ENCODE measurements at places on chromosomes 6 and 20.

DNA sequence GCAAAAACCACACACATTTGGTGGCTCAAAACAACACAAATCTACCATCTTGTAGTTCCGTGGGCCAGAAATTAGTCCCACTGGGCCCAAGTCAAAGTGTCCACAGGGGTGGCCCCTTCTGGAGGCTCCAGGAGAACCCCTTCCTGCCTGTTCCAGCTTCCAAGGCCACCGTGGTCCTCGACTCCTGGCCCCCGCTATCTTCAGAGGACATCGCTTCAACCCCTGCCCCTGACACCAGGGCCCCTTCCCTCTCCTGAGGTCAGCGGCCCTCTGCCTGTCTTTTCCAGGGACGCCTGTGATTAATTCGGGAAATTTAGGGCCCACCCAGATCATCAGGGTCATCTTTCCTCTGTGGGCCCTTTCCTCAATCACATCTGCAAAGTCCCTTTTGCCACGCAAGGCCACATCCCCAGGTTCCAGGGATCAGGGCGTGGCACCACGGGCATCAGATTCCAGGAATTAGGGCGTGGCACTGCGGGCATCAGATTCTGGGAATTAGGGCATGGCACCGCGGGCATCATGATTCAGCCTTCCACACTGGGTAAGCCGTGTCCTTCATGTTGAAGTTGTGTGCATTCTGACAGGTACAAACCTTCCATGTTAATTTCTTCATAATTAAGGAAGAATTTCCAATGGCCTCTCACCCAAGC lies 59.9 kb upstream of the SMOC2 start:
- DNase-seq: no peak

GRCh38 chr6:156844089-156844488 lies 66.9 kb downstream of the ARID1B start:
- DNase-seq: no peak

- DNase-seq: no peak
Observed at GRCh38 chr20:7585126-7585679, 355.1 kb downstream of the HAO1 start.

DNA sequence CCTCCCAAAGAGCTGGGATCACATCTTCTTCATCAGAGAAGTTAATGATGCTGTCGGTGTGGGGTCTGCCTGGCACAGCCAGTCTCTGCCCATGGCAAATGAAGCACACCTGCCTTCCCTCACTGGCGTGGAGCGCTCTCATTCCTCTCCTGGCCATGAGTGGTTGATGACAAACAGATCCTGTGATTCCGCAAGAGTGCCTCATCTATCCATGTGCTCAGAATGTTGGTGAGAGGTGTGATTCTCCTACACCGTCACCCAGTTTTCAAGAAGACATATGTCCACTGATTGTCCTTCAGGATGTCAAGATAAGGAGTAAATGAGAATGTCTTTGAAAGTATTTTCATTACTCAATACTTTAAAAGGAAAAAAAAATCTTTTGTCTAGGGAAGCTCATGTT lies 97.5 kb upstream of the GGTLC1 start:
- DNase-seq: no peak

DNA sequence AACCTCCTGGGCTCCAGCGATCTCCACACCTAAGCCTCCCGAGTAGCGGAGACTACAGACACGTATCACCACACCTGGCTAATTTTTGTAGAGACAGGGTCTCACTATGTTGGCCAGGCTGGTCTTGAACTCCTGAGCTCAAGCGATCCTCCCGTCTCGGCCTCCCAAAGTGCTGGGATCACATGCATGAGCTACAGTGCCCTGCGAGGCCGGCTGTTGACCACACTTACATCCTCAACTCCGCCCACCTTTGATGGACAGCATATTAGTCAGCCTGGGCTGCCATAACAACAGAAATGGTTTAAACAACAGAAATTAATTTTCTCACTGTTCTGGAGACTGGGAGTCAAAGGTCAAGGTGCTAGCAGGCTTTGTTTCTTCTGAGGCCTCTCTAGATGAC lies 107.7 kb downstream of the JPH2 start:
- no peak for DNase-seq

- no peak for DNase-seq
Observed at GRCh38 chr20:10671221-10671918, 2.4 kb downstream of the JAG1 start.

DNA sequence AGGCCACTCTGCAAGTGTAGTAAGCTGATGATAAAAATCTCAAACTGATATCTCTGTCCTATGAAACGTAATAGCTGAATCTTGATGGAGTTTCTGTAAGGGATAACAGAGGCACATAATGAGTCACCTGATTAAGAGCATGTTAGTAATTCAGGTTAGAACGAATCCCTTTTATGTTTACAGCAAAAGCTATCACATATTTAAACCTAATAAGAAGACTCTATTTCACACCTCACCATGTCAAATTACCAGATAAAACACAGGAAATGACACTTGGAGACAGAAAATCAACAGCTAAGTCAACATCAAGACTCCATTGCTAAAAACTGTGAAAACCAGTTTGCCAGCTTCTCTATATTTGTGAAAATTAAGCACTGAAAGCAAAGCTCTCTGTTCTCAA lies 11.8 kb downstream of the CST7 start:
- DNase-seq: no peak

DNA sequence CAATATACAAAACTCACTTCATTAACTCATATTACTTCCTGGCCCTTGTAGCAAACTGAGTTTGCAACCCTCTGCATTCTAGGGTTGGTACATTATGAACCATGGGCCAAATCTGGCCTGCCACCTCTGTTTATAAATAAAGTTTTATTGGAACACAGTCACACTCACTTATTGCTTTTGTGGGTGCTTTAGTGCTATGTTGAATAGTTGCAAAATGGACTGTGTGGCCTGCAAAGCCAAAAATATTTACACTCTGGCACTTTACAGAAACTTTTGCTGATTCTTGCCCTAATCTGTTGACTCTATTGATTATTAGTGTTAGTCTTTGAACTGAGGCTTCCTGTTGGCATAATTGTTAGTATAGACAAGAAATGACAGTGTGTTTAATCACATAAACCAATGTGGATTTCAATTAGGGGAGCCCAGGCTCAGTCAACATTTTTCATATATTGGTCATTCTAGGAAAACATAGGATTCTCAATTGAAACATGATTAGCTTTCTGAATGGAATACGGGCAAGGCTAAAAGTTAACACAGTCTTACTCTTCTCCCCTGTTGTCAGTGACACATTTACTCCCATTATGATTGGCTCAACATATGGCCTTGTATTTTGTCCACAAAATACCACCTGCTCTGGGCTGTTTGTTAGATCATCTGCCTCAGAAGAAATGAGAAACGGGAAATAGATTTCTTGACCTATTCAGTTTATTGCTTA lies 241.9 kb upstream of the ZFP64 start:
- DNase-seq: no peak

- no peak for DNase-seq
Observed at GRCh38 chr20:40160097-40160550, 528.9 kb downstream of the MAFB start.

DNA sequence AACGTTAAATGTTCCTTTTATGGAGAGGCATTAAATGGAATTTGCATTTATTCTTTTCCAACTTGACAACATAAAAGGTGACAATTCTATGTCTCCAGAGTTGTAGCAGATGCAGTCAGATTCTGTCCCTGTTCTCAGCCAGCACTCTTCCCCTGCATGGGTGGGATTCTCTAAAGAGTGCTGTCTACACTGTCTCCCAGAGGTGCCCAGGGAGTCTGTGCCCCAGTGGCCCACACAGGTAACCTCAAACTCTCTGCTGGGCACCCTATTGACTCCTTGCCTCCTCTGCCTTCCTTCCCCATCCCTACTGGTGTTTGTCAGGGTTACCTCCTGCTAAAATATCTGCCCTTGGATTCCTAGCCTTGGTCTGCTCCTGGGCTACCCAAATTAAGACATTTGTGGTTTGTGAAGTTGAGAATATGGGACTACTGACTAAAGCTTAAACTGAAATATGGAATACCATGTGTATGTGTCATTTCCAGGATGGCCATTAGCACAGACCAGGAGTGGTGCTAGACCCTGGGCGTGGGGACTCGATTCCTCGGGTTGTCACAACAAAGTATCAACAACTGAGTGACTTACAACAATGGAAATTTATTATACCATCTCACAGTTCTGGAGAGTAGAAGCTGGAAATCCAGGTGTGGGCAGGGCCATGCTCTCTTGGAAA lies 284.7 kb downstream of the CDH26 start:
- DNase-seq: no peak

- DNase-seq: no peak
Observed at GRCh38 chr6:56490993-56491392, 151.7 kb downstream of the DST start.

GRCh38 chr20:5780846-5781217 lies 30.6 kb downstream of the SHLD1 start:
- no peak for DNase-seq

DNA sequence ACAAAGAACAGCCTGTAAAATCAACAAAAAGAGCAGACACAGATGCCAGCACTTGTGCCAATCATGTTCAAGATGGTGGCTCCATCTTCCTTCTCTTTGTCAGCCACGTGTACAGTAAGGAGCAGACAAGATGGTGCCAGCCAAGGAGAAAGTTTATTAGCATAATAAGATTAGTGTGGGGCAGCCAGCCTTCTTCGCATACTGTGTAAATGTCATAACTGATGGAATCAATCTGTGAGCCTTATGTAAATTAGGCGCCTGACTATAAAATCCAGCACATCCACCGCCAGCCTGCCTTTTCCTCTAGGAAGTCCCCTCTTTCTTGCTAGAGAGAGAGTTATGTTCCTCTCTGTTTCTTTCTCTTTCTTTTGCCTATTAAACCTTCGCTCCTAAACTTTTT lies 99.7 kb upstream of the RALGAPA2 start:
- no peak for DNase-seq

DNA sequence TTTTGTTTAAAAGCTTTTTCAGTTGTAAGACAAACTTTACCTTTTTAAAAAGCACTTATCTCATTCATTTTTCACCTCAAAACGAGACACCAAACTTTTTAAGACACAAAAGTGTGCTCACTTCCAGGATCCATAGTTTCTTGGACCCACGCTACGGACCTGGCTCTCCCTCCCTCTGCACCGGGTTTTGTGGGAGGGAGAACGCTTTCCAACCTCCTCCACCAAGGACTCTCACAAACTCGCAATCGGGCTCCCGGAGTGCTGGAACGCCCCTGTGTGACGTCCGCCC lies 436 bp downstream of the CAGE1 start:
- no peak for DNase-seq

DNA sequence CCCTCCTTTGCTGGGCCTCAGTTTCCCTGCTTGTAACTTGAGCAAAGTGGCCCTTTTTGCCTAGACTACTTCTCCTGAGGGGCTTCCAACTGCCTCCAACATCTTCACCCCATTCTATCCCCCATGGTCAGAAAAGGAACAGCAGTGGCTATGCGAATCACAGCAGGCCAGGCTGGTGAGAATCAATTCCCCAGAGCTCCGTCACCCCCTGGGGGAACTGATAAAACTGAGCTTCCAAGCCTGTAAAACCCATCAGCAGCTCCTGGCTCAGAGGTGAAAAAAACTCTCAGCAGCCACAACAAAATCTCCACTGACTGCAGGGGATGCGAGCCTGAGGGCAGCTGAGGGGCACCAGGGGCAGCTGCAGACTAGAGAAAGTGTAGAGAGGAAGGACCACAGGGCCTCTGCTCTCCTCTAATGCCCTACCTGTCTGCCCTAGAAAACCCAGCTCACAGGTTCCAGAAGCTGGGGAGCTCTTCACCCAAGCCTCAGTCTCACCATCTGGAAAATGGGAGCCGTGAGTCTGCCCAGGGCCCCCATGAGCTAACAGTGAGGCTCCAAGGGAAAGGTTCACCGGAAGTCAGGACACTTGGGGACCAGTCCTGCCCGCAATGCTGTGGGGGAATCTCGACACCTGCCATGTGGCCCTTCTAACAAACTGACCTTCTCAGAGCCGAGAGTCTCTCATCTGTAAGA lies 120.6 kb downstream of the GRM4 start:
- no peak for DNase-seq

DNA sequence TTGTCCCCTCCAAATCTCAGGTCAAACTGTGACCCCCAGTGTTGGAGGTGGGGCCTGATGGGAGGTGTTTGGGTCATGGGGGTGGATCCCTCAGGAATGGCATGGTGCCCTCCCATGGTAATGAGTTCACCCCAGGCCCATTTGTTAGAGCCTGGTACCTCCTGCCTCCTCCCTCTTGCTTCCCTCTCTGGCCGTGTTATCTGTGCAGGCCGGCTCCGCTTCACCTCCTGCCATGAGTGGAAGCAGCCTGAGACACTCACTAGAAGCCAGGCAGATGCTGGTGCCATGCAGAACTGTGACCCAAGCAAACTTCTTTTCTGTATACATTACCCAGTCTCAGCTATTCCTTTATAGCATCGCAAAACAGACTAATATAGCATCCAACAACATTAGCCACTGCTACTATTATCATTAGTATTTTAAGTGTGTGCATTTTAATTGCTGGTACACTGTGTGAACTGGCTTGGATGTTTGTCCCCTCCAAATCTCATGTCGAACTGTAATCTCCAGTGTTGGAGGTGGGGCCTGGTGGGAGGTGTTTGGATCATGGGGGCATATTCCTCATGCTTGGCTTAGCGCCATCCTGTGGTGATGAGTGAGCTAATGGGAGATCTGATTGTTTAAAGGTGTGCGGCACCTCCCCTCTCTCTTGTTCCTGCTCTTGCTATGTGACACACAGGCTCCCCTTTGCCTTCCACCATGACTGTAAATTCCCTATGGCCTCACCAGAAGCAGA lies 12.2 kb upstream of the OSER1 start:
- DNase-seq: no peak

DNA sequence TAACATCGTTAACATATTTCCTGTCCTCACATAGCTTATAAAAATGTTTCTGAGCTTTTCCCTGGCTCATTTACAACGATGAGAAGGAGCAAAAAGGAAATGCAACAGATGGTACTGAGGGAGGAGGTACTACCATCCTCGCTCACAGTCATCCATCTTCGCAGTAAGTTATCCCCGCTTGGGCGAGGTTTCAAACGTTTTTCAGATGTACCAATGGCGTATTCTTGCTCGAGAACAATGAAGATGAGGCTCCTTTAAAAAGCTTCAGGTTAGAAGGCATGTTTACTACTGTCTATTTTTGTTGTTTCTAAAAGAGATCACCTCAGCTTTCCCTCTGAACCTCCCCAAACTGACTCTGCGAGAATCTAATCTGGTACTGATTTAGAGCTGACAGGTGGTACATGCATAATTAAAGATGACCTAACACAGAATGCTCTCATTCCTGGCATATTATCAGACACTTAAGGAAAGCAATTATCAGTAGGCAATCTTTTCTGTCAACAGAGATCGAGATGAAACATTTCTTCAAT lies 178.7 kb downstream of the GJA10 start:
- DNase-seq: no peak

DNA sequence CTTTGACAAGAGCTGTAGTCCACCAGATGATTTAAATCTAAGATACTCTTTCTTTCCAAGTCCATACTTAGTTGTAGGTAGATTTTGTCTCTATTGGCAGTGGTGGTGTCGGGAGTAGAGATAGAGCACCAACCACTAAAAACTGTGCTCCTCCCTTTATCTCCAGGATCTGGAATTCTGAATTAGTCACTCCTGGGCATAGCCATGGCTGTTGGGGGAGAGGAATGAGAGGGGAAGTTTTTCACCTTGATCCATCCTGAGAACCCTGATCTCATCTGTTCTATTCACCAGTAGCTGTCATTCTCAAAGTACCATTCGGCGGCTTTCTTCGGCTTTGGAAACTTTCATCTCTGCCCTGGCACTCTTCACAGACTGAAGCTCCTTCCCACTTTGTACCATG lies 35.6 kb upstream of the NKX2-4 start:
- DNase-seq: no peak
